Central memory CD4-positive, alpha-beta T cell (primary cell): ENCODE measurements at places on chromosomes 16 and 17.

DNA sequence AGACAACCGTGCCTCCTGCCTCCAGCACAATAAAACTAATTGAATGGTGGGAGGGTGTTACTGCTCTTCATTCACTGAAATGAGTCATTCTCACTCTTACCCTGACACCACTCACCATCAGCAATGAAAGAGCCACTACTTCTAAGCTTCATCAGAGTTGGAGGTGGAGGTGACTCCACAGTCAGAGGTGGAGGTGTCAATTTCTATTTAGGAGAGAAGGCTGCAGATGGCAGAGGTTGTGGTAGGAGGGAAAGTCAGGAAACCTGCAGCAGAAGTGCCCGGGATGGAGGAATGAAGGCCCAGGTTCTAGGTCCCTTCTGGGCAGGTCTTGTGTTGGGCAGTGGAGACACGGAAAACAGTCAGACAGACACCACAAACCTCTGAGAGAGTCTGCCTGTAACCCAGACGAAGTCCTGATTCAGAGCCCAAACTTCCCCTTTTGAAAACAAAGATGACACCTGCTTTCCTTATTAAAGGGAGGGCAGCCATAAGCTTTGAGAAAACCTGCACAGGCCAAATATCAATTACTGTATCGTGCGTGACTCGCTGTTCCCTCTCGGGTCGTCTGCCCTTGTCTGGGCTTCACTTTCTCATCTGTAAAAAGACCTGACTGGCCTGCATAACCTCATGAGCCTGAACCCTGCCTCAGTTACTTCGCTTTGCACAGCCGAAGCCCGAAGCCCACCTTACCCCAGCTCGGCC is 668 bp downstream of the ATPAF2 start:
- DNase-seq: no peak

GRCh38 chr16:49833085-49833484 is 22.8 kb downstream of the ZNF423 start:
- no peak for DNase-seq

- DNase-seq: no peak
These were observed 244.6 kb upstream of the SDK2 start for GRCh38 chr17:73888862-73889261.

GRCh38 chr16:77721752-77722308 is 484 bp upstream of the NUDT7 start:
- no peak for DNase-seq

- DNase-seq: no peak
These were observed 613.5 kb downstream of the RBFOX1 start for GRCh38 chr16:7946142-7946541.

- DNase-seq: no peak
These were observed 6.7 kb upstream of the ADGRG1 start for GRCh38 chr16:57621521-57622271.

DNA sequence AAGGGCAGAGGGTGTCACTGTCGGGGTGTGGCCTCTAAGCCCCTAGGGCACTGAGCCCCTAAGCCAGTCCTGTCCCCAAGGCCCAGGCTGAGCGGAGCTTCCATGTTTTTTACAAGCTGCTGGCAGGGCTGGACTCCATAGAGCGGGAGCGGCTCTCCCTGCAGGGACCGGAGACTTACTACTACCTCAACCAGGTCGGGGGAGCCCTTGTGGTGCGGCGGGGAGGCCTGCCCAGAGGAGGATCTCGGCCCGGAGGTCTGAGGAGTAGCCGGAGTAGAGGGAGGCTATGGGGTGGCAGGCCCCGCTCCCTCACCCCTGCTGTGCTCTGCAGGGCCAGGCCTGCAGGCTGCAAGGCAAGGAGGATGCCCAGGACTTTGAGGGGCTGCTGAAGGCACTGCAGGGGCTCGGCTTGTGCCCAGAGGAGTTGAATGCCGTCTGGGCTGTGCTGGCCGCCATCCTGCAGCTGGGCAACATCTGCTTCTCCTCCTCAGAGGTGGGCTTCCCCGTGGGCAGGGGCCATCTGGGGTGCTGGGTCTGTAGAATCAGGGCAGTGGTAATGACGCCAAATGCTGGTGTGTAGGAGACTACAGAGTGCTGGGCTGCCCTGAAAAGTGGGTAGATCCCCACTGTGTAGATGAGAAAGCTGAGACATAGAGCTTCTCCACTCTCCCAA is 4.9 kb downstream of the MYO15B start:
- DNase-seq: no peak
